ENCODE measurements at places on chromosomes 13 and 19.
A peak's percentile ranks its signal among the peaks of the same experiment; 100 is the strongest.

DNA sequence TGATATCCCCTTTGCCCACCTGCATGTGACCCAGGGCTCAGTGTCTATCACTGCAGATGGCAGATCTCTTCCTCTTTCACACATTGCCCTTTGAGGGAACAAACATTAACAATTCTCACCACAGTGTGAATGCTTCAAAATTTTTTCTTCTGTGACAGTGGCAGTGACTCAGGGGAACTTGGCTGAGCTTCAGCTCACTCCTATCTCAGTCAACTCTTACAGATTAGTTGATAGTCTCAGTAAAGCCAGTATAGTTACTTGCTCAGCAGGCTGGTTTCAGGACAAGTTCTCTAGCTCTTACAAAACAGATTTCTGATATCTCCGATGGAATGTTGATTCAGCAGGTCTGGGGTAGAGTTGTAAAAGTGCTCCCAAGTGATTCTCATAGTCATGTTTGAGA lies 166.9 kb downstream of the DLEU7 start:
- DNase-seq: no peak

- no peak for DNase-seq
These were observed 263.0 kb downstream of the DCT start for GRCh38 chr13:94216476-94216875.

- no peak for DNase-seq
These were observed 73.1 kb downstream of the KL start for GRCh38 chr13:33089311-33089710.

GRCh38 chr19:7294558-7295212 lies 471 bp upstream of the INSR start:
- DNase-seq: peak; percentile 59

GRCh38 chr13:21176982-21177284 lies 475 bp downstream of the MRPL57 start:
- no peak for DNase-seq

GRCh38 chr13:59842507-59842906 lies 321.2 kb downstream of the DIAPH3 start:
- DNase-seq: no peak

GRCh38 chr19:409516-410242 lies 732 bp upstream of the C2CD4C start:
- DNase-seq: no peak

- DNase-seq: no peak
These were observed 381.7 kb upstream of the ZNF507 start for GRCh38 chr19:31963746-31964145.

- DNase-seq: no peak
These were observed 799.7 kb upstream of the SPRY2 start for GRCh38 chr13:81140675-81141074.

DNA sequence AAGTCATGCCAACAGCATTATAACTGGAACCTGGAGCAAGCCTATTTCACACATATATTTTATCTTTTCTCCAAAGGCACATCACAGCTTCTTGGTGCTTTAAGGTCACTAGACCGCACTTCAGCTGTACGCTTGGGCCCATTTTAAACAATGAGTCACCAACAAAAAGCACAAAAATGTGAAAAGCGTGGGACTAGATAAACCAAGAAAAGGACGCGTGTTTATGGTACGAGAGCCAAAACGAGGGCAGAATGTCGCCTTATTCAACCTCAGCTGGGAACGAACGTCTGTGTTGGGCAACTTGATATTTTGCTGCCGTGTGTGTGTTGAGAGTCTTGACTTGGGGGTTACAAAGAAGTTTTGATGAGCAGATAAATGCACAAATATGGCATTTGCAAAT lies 9.2 kb upstream of the EHD2 start:
- no peak for DNase-seq

GRCh38 chr19:38763795-38764220 lies 9.5 kb downstream of the LGALS7 start:
- DNase-seq: no peak

All from HTR-8/SVneo (cell line).